ENCODE measurements at places on chromosomes 1 and 21.

DNA sequence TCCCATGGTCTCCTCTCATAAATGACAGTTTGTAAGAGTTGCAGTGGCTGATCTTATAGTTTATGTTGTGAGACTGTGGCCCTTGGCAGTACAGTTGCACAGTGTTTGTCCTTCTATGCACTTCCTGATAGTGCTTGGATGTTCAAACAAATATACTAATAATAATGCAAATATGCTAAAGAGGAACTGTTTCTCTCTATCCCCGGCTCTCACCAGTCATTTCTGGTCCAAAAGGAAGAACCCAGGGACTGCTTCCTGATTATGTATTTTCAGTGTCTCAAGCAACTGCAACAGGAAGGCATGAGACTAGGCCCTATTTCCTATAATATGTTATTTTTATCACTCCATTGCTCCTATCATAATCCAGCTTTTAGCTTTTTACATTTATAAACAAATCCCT lies 17.0 kb upstream of the SUCO start:
- DNase-seq: no peak

DNA sequence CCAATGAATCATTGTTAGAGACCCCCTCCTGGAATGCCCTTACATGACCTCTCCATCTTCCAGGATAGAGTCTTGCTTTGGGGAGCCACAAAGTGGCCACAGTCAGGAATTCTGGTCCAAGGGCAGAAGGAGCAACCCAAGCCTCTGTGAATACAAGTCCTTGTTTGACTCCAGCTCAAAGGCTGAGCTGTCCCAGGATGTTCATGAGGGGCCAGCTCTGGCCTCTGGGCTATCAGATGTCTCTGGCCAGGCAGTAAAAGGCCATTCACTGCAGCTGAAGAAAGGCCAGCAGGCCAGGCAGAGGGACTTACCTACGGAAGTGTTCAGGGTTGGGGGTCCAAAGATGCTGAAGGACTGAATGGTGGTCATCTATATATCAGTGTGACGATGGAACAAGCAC lies 98.3 kb upstream of the IPO9 start:
- no peak for DNase-seq

- DNase-seq: no peak
Measured at GRCh38 chr1:228265167-228265566, 57.3 kb downstream of the OBSCN start.

DNA sequence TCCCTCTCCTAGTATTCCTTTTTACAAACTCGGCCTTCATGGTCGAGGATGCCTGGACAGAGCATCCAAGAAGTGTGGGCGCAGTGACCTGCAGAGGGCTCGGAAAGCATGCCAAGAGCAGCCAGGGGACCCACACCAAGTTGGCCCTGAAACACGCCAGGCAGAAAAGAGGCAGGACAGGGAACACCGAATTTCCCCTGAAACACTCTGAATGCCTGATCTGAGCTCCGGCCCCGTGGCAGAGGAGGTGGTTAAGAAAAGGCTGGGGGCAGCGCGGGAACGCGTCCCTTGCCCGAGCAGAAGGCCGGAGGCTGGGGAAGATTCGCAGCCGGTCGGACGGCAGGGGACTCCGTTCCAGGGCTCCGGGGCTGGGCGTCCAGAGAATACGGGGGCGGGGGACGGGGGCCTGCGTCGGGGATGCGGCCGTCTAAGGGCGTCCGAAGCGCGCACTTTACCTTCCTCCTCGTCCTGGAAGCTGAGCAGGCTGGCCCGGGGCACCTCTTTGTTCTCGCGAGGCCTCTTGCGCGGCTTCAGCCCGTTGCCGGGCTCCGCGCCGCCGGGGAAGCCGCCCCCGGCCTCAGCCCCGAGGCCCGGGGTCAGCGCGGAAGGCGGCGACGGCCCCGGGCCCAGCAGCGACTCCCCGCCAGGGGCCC lies 558 bp downstream of the PAXBP1 start:
- no peak for DNase-seq

DNA sequence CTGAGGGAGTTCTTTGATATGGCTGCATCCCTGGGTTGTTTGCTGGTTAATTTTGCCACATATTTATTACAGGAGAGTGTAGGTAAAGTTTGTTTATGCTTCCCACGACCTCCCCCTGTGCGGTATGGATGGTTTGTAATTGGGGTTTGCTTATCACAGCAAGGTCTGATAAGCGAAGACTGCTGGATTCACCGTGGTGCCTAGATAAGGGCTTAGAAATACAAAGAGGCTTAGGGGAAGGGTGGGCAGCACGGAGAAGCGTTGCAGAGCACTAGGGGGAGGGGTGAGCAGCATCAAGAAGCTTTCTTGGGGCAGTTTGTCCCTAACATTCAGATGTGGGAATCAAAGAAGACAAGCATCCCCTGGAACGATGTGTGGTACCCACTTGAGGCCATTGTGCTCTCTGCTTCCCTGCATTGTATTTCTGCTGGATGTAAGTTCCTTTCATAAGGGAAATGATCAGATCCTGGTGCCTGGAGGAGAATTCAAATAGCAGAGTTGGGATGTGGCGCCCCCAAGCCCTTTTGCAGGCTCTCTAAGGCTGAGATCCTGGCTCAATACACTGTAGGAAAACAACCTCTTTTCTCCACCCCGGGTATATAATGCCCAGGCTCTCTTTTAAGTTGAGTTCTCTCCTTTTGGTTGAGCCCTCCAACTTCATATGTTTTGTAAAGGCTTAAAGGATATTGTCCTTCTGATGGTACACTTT lies 598.1 kb upstream of the ADGRL4 start:
- DNase-seq: no peak
